Stimulated activated CD8-positive, alpha-beta memory T cell treated with anti-CD3 and anti-CD28 coated beads, Interleukin-4, amount 100 ng/mL, for 4 hours (primary cell): ENCODE measurements at places on chromosomes 1 and 21.

DNA sequence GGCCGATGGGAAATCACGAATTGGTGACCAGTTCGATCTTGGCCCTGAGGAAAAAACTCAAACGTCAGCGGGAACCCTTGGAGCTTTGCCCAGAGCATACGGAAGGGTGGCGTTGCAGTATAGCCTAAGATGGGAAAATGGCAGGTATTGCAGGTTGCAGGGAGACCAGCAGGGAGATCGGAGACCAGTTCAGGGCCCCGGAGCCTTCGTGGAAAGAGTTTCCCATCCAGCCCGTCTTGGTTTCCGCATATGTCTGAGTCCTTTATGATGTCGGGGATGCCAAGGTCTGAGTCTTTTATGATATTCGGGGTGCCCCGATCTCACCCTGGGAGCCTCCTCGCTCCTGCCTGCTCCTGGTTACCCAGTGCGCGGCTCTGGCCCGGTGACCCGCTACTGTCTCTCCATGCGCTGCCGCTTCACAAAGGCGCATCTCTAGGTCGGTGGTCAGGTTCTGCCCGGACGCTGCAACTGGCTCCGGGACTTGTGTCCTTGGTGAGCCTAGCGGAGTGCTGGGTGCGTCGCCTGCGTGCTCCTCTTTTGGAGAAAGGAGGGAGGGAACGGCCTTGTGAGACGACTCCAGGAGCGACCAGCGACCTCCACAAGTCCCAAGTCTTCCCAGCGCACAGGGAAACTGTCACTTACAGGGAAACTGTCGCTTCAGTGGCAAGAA is 94.2 kb downstream of the PRKAB2 start:
- DNase-seq, result no peak

DNA sequence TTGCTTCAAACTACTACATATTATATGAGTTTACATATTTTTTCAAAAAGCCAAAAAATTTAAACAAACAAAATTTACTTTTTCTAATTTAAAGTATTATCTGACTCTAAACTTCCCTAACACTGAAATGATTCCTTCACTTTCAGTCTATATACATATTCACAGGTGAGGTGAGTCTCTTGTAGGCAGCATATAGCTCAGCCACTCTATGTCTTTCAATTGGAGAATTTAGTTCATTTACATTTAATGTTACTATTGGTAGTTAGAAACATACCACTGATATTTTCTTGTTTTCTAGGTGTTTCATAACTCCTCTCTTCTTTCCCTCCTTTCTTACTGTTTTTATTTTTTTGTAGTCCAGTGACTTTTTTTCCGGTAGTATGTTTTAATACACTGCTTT is 387.1 kb downstream of the MRPL39 start:
- DNase-seq, result no peak

DNA sequence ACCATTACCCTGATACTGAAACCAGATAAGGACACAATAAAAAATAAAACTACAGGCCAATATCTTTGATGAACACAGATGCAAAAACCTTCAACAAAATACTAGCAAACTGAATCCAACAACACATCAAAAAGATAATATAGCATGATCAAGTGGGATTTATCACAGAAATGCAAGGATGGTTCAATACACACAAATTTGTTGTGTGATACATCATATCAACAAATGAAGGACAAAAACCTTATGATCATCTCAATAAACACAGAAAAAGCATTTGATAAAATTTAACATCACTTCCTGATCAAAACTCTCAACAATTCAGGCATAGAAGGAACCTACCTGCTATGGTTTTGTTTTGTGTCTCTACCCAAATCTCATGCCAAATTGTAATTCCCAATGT is 74.3 kb upstream of the VANGL1 start:
- no peak for DNase-seq

DNA sequence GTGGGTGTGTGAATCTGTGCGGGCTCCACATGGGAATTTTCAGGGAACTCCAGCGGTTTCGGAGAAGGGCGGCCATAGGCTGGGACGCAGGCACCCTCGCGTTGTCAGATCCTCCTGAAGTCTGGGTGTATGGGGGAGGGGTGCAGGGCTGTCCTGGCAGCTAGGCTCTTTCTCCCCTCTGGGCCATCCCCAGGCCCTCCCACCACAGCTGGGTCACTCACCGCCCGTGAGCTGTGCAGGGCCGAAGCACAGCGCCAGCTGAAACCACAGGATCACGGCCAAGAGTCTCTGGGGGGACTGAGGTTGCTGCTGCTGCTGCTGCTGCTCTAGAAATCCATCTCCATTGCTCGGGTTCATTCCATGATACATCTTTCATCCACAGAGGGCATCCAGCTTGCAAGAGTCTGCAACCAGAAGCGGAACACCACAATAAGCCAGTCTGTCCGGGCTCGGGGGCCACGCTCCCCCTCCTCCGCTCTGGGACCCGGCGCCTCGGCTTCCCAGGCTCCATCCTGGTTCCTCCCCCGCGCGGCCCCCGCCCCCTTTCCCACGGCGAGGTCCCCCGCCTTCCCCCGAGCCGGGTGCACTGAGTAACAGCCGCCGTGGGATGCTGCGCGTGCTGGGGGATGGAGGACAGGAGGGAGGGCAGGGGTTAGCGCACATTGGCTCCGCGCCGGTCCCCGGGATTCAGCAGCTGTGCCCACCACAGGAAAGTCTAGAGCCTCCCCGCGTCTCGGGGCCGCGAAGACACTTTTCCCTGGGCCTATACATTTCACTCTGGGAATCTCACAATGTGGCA is 720 bp downstream of the SUSD4 start:
- peak; percentile 9 for DNase-seq

GRCh38 chr1:61094677-61095469 is 12.5 kb downstream of the NFIA start:
- DNase-seq, result no peak

DNA sequence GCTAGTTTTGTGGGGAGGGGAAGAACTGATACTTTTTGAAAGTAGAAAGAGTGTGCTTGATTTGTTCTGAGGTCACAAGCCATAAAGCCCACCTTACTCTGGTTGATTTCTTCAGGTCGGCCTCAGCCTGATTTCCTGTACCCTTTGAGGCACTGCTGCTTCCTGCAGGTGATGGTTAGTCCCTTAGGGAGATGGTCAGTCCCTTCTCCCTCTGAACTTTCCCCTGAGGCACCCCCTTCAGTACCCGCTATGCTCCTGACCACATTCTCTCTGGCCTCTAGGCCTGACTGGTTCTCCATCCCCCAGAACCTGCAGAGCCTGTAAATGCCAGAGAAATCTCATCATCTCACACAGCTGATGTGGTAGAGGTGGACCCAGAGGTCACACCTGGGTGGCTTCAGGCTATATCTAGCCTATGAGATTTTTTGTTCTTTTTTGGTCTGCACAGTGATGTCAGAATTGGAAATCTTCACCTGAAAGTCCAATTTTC is 15.0 kb upstream of the ID3 start:
- DNase-seq, result no peak

DNA sequence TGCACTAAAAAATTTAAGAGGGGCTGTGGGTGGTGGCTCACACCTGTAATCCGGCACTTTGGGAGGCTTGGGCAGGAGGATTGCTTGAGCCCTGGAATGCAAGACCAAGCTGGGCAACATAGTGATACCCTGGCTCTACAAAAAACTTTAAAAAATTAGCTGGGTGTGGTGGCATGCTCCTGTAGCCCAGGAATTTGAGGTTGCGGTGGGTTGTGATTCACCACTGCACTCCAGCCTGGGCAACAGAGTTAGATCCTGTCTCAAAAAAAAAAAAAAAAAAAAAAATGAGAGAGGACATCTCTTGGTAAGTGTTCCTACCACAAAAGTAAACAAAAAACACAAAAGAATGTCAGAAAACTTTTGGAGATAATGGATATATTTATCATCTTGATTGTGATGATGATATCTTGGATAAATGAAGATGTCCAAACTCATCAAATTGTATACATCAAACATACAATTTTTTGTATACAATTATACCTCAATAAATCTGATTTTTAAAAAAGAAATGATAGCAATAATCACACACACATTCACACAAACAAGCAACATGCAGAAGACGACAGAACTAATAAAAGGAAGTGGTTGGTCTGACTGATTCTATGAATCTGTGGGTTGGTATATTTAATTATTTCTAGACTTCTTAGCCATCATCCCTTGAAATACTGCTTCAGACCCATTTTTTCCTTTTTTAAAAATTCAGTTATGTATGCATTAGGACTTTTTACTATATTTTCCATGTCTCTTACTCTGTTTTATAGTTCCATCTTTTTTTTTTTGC is 465.9 kb downstream of the PLA2G4A start:
- DNase-seq, result no peak

DNA sequence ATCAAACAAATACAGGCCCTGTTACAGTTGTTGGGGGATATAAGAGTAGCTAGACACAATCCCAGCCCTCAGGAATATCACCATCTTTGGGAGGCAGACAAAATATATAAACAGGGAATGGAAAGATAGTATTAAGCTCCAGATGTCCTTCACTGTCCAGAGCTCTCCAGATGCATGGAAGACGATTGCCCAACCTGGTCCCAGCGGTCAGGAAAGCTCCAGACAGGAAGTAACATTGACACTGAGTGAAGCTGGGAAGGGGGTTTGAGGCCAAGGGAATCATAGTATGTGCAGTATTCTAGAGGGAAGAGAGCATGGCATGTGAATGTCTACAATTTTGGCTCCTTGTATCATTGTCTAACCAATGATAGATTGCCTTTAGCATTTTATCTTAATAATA is 173.9 kb upstream of the HOOK1 start:
- no peak for DNase-seq

- no peak for DNase-seq
Observed at GRCh38 chr1:59198564-59198963, 98.3 kb upstream of the FGGY start.

GRCh38 chr1:1286313-1287261 is 6.4 kb downstream of the SCNN1D start:
- no peak for DNase-seq

GRCh38 chr1:114702737-114703136 is 7.4 kb upstream of the AMPD1 start:
- no peak for DNase-seq

DNA sequence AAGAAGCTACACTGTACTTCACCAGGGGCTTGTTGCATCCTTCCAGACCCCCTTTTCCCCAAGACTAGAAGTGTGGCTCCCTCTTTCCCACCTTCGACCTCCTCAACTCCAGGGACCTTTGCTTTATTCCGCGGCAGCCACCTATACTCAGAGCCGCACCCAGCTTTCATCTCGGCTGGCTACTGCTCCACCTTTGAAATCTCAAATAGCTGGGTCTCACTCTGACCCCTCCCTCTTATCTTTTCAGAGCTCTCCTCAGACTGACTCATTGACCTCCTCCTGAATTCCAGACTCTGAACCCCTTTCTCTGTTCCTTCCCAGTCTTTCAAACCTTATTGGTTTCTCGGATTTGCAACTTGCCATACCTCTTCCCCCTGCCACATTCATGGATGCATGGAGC is 144.7 kb upstream of the JUN start:
- no peak for DNase-seq

- DNase-seq, result no peak
Observed at GRCh38 chr1:176033881-176034280, 173.2 kb downstream of the COP1 start.

DNA sequence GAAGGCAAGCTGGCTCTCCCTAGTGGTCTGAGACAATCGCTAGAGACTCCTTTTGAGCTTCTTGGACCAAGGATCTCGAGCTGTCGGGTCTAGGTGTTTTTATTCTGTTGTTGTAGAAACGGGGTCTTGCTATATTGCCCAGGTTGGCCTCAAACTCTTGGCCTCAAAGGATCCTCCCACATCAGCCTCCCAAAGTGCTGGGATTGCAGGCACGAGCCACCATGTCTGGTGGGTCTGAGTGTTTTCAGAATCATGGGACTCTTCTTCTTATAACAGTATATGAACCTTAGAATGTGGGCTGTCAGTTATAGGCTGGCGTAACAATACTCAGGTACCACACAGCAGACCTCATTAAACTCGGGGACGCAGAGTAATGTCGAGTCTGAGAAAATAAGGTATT is 33.1 kb downstream of the DNAJC11 start:
- no peak for DNase-seq

DNA sequence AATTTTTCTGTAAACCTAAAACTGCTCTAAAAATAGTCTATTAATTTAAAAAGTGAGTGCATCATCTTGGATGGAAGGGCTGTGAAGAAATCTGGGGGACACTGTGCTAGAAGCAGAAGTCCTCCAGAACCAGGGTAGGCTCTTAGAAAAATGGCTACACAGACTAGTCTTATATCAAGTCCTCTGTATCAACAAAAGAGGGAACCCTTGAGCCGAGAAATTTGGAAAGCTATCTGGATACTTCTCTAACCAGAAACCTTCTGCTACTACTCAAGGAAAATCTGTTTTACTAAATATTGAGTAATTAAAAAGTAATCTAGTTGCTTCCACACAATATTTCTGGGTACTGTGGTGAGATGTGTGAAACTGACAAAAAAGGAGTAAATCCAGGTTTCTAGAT is 92.1 kb downstream of the WDR3 start:
- DNase-seq, result no peak
